Central memory CD8-positive, alpha-beta T cell (primary cell): ENCODE measurements at places on chromosomes 1 and 21.

DNA sequence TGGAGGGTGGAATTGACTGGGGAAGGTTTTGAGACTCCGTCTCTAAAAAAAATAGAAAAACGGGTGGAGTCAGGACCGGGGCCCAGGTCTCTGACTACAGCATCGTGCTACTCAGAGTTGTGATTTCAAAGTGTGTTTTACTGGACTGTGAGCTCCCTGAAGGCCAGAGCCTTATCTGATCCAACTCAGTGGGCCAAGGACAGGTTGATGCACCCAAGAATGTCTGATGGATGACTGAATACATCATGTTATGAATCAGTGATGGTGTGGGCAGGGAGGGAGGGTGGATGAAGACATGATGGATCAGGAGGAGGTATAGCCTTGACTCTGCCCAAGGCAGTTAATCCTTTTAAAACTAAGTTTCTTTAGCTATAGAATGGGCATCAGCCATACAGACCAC lies 81.6 kb downstream of the FOXD2 start:
- no peak for DNase-seq

DNA sequence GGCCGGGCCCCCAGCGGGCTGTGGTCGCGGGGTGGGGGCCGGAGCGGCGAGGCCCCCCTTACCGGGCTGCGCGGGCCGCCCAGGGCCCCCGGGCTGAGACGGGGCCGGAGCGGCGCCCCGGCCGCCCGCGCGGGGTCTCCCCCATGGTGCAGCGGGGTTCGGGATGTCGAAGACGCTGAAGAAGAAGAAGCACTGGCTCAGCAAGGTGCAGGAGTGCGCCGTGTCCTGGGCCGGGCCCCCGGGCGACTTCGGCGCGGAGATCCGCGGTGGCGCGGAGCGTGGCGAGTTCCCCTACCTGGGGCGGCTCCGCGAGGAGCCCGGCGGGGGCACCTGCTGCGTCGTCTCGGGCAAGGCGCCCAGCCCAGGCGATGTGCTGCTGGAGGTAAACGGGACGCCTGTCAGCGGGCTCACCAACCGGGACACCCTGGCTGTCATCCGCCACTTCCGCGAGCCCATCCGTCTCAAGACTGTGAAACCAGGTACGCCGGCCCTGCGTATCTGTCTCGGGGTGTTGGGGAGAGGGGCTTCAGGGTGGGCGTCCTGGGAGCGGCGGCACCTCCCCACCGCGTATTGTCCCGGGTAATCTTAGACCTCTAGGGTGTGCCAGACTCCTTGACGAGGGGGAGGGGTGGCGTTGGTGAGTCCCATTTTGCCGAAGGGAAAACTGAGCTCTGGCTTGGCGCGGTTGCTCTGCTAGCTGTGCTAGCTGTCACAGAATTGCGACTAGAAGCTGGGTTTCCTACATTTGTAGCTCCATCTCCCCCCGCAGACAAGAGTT lies 745 bp downstream of the MAGI3 start:
- peak; percentile 17 for DNase-seq

- no peak for DNase-seq
Observed at GRCh38 chr1:21655748-21656147, 13.4 kb downstream of the RAP1GAP start.

DNA sequence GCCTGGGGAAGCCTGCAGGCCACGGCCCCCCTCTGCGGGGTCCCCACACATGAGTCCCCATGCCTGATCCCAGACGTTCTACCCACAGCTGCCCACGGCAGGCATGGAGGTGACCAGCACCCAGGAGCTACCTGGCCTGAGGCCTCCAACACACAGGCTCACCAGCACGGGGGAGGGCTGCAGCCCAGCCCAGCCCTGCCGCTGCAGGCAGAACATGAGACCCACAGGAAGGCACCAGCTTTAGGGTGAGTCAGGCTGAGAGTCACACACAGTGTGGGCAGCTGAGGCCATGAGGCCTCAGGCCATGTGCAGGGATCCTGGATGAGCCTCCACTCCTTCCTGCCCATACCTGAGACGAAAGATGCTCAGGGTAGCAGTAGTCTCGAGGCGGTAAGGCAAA lies 121.1 kb downstream of the PSMG1 start:
- no peak for DNase-seq

DNA sequence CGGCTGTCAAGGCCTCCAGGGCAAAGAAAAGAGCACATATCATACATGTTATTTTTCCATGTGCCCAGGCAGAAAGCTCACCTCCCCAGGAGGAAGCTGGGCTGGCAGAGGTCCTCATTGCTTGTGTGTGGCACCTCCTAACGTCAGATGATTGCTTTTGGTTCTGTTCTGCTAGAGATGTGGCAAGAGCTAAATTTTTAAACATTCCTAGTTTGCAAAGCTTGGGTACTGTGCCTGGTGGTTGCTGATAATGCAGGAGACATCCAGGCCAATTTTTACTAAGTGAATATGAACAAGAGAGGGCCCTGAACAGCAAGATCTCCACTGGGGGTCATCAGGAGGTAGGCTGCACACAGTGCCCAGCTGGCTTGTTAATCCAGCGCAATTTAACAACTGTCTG lies 93.9 kb downstream of the TBX19 start:
- DNase-seq = no peak

DNA sequence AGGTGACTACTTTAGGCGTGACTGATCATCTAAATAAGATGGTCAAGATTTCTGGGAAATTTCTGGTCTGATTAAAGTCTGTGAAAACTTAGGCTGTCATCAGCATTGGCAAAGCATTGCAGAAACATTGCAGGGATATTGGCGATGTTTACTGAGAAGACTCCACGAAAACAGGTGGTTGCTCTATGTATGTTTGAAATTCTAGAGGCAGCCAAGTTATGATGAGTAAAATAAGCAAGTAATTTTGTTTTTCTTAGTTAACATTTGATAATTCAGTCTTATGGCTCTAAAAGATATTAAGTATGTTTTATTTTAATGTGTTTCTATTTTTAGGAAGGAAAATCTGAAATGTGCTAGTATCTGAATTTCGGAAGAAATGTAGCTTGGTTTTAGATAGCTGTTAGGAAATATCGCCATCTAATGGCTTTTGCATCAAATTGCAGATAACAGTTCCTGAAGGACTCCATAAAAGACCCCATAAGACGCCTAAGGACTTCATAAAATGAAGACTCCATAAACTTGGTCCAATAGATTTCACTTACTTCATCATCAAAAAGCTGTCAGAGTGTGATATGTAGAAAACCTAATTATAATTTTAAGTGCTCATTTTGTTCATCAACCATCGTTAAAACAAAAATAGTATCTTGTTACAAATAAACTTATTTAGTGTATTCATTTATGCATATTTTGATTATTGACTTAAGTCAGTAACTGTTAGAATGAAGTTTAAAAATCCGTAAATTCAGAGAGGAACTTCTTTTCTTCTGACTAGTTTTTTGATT lies 344.6 kb downstream of the RYR2 start:
- no peak for DNase-seq

GRCh38 chr1:44315521-44315920 lies 39.5 kb downstream of the ERI3 start:
- no peak for DNase-seq

GRCh38 chr21:44286716-44287632 lies 1.3 kb downstream of the AIRE start:
- no peak for DNase-seq

DNA sequence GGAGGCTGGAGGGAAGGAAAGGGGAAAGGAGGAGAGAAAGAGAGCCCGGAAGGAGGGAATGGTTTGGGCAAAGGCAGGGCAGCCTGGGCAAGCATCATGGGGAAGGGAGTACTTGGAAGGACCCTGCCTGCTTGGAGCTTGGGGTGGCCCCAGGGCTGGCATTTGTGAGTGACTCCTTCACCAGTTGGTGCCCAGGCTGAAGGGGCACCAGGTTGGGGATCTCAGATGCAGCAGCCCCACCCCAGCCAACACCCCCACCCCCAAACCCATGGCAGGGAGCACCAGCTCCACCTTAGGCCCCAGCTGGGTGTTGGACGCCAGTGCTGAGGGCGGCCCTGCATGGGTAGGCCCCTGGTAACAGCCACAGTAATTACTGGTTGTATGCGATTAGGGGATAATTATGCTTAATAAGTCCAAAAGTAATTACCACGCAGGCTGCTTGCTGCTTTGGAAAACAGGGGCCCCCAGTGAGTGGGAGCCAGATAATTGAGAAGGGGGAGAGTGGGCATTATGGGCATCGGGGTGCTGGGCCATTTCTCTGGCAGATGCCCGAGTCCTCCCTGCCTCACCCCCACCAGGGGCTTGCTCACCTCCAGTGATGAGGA lies 78.3 kb downstream of the VWA5B1 start:
- no peak for DNase-seq

DNA sequence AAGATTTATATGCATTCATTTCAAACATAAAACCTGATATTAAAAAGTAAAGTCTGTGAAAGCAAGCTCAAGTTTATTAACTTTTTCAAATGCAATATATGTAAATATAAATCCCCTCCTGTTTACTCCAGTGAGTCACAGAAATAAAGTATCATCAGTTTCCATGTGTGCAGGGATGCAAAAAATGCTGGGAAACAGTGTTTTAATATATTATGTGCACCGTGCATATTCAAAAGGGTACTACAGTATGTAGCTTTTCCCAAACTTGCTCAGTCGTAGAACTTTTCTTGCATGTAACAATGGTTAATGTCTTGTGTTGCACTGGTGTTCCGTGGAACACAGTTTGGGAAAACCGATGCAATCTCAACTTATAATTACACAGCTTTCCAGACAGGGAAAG lies 60.7 kb downstream of the CCDC185 start:
- DNase-seq = no peak

- no peak for DNase-seq
Observed at GRCh38 chr21:14926186-14926585, 138.6 kb downstream of the NRIP1 start.

- no peak for DNase-seq
Observed at GRCh38 chr1:167541610-167542009, 12.0 kb downstream of the CREG1 start.

DNA sequence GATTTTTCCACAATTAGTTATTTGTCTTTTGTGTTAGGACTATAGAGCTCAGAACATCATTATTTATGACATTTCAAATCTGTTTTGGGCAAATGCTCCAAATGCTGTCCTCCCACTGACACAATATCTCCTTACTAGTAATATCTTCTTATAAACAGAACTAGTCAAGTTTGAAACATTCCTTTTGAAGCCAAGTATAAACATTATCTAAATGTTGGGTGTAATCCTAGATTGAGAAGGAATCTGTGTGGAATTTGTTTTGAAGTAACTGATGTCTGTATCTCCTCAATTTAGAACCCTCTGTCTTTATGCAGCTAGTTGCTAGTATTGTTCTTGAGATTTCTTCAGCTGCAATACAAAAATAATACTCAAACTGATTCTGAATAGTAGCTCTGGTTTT lies 28.5 kb upstream of the PAXBP1 start:
- no peak for DNase-seq

GRCh38 chr1:16367968-16368890 lies 1.2 kb downstream of the SZRD1 start:
- no peak for DNase-seq

DNA sequence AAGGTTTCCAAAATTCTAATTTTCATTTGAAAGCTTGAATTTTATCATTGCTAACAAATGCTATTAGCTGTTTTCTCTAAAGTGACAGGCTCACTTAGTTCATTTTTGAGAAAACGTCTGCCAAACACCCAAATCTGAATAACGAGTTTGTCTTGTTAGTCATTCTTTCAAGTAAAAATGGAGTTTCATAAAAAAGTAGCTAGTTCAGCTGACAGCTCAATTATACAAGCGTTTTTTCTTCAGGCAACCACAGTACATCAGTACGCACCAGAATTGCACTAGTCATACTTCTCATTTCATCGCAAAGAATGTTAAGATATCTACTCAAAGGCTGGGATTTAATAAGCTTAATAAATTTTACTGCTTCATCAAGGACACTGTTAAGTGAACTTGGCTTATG lies 72.3 kb upstream of the SLFNL1 start:
- DNase-seq = no peak

DNA sequence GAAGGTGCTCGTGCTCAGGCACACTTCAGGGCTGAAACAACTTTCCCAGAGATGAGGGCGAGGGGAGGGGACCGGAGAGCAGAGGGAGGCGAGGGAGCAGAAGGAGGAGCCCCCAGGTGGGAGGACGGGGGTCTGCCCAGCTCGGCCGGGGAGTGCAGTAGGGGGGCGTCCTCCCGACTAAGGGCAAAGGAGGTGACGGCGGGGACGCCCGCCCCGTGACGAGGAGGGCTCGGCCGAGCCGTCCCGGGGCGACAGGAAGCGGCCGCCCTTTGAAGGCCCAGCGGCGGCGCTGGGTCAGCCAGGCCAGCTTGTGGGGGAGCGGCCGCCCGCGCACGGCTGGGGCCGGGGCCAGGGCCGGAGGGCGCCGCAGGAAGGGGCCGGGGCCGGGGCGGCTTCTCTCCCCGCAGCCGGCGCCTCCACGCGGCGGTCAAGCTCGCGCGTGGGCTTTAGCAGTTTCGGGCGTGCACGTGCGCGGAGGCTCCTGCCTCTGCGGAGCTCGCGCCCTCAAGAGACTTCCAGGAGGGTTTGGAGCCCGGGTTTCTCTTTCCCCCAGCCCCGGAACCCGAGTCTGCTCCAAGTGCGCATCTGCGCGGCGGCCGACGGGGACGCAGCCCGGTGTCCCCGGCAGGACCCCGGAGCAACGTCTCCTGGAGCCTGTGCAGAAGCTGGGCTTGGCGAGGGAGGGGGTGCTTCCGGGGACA lies 100.8 kb upstream of the SLC45A1 start:
- DNase-seq = no peak
